ENCODE measurements at places on chromosomes 5 and 9.

DNA sequence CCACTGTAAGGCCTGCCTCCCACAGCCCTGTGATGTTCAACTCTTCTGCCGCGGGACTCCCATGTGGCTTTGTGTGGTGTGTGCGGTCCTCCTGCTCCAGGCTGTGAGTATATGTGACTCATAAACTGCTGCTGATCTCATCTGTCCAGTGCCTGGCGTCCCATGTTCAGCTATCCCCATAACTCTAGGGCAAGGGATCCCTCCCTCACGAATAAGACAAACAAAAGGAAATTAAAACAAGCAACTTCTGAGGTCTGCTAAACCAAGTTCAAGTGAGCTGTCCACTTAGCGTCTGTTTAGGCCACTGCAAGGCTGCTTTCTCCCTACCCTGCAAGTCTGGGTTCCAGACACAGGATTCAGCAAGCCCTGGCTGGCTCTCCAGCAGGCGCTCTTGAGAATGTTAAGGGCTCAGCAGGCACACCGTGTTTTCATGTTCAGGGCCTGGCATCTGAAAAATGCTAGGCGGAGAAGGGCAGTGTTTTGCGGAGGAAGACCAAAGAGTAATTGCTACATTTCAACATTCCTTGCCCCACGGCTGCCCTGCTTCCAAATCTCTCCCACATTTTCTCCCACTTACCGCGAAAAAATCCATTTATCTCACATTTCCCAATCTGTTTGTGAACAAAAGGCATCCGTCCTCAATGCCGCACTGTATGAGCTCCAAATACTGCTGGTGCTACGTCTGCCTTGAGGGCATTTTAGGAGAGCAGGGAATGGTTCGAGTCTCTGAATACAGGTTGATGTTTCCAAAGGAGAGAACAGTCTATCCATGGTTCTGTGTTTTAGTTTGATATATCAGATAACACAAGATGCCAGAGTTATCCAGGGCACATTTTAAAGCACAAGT, 280.2 kb downstream of the SEMA5A start:
- DNase-seq = peak; percentile 84

DNA sequence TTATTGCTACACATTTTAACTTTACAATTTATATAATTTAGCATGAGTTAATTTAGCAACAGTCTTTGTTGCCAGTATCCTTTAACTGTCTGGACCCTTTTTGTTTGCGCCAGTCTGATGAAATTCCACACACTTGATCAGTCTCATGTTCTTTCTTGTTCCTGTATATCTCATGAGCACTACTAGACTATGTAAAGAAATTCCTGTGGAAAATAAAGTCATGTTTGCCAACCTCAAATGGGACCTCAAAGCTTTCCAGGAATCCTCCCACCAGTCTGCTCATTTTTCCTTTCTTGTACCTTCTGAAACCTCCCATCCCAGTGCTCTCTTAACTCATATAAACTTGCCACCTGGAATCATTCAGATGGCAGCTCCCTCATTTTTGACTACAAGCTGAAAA, 8.0 kb downstream of the DMXL1 start:
- no peak for DNase-seq

DNA sequence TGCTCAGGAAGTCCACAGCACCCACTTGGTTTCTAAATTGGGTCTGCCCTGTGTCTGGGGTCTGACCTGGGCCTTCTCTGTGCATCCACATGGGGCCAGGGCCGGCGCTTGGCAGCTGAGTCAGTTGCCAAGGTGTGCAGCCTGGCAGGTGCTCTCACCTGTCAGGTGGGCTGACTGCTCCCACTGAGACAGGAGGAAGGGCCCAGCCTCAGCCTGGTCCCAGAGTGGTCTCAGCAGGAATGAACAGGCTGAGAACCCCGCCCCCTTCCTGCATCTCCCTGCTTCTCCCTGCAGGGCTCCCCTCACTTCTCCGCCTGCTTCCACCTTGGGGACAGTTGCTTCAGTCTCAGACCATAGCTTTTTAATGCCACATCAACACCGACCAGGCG, 60.5 kb downstream of the BARX1 start:
- no peak for DNase-seq

DNA sequence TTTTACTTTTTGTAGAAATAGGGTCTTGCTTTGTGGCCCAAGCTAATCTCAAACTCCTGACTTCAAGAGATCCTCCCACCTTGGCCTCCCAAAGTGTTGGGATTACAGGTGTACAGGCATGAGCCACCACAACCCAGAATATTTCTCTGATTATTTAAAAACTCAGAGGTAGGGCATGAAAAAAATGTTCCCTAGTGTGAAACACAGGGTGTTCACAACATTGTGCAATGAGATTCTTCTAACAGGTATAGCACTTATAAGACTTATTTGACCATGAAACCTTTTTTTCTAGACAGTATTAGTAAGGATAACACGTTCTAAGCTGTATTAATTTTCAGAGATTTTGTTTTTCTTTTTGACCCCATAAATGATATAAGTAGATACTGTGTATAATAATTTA, 13.1 kb upstream of the PTGER4 start:
- no peak for DNase-seq

GRCh38 chr5:107542428-107542827, 128.3 kb downstream of the EFNA5 start:
- no peak for DNase-seq

- DNase-seq = no peak
Measured at GRCh38 chr5:153831973-153832372, 206.7 kb downstream of the FAM114A2 start.

DNA sequence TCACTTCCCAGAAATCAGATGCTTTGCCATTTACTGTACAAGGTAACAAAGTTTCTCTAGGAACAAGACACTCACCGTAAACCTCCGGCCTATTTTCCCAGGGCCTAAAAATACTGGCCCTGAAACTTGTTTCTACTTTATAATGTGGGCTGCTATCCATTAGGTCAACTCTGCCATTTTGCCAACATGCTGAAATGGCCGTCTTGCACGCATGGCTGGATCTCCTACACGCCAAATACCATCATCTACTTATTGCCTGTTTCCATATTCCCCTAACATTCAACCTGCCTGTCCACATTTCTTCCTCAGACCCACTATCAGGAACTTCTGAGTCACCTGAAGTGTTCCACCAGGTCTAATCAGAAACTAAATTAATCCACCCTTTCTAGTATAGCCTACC, 4.7 kb downstream of the TBCA start:
- no peak for DNase-seq

GRCh38 chr9:33366979-33367480, 35.3 kb downstream of the AQP7 start:
- no peak for DNase-seq

GRCh38 chr5:56326770-56327169, 93.6 kb upstream of the ANKRD55 start:
- no peak for DNase-seq

DNA sequence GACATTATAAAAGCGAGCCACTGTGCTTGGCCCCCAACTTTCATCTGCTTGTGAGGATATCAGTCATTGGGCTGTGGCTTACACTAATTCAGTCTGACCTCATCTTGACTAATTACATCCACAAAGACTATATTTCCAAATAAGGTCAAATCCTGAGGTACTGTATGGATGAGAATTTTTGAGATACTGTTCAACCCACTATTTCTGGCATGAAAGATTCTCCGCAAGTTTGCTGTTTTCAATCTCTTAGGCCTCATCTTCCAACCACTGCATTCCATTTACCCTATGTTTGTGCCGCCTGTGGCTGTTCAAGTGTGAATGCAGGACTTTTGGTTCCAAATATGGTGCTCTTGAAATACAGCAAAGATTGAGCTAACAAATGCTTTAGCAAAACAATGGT, 400.9 kb upstream of the SGCD start:
- DNase-seq = peak; percentile 73

GRCh38 chr5:159313197-159313596, 17.1 kb downstream of the IL12B start:
- no peak for DNase-seq

GRCh38 chr9:111271481-111272080, 58.4 kb downstream of the OR2K2 start:
- no peak for DNase-seq

DNA sequence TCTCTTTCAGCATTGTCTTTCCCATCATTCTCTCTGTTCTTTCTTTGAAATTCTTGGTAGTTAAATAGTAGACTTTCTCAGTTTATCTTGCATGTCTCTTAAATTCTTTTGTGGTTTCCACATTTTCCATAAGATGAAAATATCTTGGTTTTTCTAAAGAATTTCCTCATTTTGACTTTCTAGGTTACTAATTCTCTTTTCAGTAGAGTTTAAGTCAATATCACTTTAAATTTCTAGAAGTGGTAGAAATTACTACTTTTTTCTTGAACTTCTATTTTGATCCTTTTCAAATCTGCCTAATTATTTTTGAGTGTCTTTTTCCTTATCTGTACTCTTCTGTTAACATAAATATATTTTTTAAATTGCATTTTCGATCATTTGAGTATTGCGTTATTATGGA, 23.6 kb upstream of the LRRTM2 start:
- no peak for DNase-seq

GRCh38 chr9:92097997-92098482, 17.2 kb downstream of the SPTLC1 start:
- no peak for DNase-seq

- DNase-seq = peak; percentile 63
Measured at GRCh38 chr9:13358128-13358527, 78.6 kb upstream of the MPDZ start.

- no peak for DNase-seq
Measured at GRCh38 chr5:82802954-82803353, 274.2 kb downstream of the TMEM167A start.

DNA sequence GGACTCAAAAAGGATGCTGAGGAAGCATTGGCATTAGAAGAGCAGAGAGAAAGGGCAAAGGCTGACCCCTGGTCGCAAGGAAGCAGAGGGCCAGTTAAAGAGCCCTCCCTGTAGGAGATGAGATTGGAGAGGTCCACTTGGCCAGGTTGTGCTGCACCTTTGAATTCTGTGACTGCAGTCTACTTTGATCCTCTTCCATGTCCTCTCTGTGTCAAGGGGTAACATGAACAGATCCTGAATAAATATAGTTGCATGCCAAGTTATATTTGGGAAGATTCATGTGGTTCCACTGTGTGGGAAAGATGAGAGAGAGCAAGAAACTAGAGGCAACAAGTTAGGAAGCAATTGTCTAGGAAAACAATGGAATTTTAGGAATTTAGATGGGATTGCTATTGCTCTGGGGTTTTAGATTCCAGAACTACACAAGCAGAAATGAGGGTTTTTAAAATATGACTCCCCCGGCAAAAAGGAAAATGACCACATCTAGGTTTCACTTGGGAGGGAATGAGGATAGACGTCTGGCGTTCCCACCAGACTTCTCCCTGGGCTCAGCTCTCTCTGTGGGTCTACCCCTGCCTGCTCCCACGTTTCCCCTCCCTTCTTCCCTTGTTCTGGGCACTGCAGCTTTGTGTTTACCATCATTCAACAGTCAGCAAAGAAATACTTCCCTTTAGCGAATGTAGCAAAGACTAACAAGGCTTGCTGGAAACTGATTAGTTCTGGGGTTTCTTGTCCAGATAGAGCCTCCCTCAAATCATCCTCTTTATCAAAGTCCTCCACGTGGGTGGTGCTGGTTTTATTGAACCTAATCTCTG, 63.6 kb downstream of the SNX18 start:
- no peak for DNase-seq

DNA sequence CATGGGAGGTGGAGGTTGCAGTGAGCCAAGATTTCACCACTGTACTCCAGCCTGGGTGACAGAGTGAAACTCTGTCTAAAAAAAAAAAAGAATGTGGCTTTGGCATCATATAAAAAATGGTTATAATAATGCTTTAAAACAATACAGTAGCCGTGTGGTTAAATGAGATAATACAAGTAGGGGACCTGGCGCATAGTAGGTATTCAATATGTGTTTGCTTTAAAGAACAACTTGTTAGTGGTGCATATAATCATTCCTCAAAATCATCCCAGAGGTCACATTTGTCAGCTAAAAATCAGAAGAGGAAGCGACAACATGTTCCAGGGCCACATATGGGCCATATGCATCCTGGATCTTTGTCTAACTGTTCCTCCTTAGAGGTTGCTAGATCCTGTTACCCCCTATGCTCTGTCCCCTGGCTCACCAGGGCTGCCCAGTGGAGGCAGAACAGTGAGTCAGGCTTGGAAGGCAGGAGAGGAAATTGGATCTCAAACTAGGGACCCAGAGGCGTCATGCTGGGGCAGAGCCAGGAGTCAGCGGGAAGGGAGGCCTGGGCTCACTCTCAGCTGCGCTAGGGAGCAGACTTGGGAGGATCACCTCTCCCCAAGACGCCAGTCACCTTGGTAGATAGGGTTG, 27.7 kb downstream of the LHX6 start:
- no peak for DNase-seq

GRCh38 chr5:170277867-170278281, 19.7 kb downstream of the LCP2 start:
- no peak for DNase-seq

DNA sequence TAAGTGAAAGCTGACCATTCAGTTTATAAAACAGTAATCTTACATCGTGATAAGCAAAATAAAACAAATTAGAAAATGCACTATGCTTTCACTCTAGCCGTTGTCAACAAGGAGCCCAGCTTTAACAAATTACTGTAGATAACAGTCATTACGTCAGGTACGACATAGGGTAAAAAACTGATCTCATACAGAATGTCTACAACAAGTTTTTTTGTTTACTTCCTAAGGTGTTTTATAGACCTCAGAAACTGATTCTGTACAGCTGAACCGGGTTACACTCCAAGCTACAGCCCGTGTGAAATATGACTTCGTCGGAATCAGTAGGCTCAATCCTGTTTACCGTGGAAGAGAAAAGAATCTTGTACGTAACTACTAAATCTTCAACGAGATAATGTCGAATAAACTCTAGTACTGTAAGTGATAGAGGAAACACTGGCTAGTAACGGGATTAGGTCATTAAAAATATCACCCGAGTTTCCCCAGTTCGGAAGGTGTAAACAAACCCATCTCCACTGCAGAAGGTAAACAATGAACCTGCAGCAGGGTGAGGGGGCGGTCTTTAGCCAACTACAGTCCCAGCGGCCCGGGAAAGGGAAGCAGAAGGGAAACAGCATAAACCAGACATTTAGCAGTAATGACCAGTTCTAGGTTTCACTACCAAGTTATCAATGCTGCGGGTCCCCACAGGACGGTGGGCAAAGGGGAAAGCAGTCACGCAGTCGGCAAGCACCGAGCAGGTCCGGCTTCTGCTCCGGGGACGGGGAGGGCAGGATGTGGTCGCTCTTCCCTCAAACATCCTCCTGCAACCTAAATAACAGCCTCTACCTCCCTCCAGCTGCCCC, 1.1 kb downstream of the RICTOR start:
- no peak for DNase-seq

DNA sequence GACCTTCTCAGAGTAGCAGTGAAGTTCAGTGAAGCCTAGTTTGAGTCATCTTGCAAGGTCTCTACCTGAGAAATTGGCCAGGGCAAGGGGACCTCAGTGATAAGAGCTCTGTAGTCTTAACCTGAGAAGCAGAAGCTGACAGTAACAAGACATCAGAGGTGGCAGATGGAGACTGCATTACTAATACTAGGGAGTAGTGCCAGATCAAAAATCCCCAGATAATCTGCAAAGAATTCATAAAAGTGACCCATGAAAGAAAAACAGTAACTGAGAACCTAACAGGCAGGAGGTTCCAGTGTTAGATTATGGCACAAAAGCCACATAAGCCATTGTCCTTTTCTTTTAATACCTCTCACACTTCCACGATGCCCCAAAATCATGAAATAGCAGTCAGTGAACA, 175.5 kb downstream of the MUSK start:
- no peak for DNase-seq

- DNase-seq = no peak
Measured at GRCh38 chr9:86485359-86485758, 131.1 kb upstream of the TUT7 start.

GRCh38 chr9:71254592-71255277, 133.3 kb upstream of the TRPM3 start:
- DNase-seq = no peak
